Activated CD8-positive, alpha-beta memory T cell treated with anti-CD3 and anti-CD28 coated beads, Interleukin-2, amount 50 U/mL, for 4 hours (primary cell): ENCODE measurements at places on chromosomes 2 and 18.

DNA sequence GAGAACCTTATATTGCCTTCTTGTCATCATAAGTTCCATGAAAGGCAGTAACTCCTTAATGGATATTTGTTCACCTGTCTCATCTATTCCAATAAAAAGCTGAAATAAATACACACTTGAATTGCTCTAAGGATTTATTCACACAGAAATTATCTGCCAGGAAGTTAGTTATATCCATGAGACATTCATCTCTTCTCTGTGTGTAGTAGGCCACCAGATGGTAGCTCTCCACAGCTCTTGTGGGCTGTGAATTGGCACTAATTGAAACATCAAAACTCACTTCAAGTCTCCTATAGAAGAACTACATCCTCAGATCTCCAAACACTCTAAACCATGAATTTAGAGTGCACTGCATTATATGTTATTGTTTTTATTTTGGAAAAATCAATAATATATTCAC lies 189.6 kb downstream of the DSC3 start:
- DNase-seq = no peak

GRCh38 chr2:137383391-137383790 lies 580.9 kb upstream of the HNMT start:
- no peak for DNase-seq

DNA sequence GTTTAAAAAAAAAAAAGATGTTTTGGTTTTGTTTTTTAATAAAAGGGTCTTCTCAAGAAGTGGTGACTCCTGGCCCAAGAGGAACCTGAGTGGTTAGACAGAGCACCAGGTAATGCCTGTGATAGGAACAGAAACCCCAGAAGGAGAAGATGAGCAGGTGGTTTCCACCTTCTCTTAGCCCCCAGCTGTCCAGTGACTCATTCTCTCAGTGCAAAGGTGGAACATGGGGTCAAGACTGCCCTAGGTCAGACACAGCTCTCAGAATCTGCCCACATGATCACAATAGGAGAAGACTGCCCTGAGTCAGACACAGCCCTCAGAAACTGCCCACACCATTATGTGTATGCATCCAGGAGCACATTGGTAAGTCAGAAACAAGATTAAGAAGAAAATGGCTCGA lies 61.8 kb downstream of the TBC1D8 start:
- no peak for DNase-seq

GRCh38 chr2:142130111-142131009 lies 456 bp downstream of the LRP1B start:
- DNase-seq = no peak

DNA sequence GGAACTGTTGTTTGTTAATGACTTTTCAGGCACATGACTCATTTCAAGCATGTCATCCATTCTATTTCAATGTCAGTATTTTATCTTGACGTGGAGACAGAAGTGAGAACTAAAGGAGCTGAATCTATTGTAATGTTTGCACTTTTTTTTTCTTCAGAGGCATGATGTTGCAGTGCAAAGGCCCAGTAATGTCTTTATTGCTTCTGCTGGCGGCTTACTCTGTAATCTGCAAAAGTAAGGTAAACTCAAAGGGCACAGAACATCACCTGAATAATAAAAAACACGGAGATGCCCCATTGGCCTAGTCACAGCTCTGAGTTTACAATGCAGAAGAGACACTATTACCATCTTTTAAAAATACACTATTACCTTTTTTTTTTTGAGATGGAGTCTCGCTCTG lies 2.4 kb upstream of the CNNM3 start:
- DNase-seq = no peak

GRCh38 chr18:46630160-46630559 lies 26.9 kb downstream of the LOXHD1 start:
- DNase-seq = no peak

DNA sequence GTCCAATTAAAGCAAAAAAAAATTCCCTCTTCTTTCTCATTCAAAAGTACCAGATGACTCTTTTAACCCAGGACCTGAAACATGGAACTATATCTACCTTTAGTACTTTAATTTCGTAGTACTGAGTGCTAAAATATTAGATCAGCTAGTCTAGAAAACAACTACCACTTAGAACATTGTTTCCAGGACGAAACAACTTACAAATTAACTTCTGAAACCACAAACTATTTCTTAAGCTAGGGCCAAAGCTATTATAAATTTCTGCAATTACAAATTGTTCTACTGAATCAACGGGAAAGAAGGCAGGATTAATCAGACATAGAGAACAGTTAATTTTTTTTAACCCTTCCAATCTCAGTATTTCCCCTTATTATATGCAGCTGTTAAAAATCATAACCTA lies 39.9 kb downstream of the DARS1 start:
- no peak for DNase-seq

- no peak for DNase-seq
These were observed 48.2 kb upstream of the LGALSL start for GRCh38 chr2:64405581-64406406.

- no peak for DNase-seq
These were observed 28.4 kb downstream of the FAM237A start for GRCh38 chr2:206670531-206671319.

DNA sequence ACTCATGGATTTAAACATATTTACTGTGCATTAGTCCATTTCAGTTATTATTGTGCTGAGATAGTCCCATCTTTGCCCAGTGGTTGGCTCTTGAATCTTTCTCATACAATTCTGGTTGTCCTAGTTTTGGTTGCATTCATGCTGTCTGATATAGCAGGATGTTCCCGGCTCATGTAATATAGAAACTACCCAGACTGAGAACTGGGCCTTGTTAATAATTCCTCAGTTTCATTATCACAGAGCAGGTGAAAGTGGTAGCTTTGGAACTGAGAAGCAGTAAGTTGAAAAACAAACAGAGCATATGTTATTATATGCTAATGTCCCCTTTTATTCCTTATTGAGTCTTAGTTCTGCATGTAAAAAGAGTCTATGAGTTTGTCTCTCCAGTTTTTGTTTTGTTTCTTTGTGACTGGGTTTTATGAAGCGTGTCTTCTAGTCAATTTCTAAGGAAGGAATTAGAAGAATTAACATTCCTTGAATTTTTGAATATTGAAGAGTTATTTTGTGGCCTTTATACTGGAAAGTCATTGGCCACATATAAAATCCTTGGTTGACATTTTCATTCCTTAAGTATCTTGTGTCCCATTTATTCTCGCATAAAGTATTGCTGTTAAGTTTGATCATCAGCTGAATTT lies 43.3 kb downstream of the EIF5B start:
- DNase-seq = no peak

DNA sequence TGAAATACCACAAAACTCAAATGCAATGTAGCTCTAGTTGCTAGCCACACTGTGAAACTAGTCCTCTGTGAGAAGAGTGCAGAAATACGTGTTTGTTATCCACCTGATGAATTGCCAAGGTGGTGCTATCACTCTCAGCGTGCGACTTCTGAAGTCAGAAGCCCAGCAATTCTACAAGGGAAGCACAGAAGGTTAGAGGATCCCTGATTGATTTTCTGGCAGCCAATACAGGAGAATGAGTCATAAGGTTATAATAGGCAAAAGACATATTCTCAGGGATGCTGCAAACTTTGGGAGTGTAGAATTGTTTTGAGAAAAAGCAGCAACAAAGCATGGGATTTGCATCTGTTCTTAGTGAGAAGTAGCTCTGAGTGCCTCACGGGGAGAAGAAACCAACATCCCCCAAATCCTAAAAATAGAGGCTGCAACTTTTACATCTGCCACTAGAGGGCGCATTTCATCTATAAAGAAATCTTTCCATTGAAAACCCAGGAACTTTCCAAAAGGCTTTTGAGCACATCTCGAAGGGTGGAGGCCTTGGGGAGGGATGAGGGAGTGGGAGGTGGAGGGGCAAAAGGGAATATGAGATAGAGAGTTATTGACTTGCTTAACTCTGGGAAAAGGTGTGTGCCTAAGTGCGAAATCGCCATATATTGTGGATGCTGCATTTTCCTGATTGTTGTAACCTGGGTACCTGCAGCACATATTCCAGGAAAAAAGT lies 78.0 kb downstream of the TMEM182 start:
- no peak for DNase-seq

DNA sequence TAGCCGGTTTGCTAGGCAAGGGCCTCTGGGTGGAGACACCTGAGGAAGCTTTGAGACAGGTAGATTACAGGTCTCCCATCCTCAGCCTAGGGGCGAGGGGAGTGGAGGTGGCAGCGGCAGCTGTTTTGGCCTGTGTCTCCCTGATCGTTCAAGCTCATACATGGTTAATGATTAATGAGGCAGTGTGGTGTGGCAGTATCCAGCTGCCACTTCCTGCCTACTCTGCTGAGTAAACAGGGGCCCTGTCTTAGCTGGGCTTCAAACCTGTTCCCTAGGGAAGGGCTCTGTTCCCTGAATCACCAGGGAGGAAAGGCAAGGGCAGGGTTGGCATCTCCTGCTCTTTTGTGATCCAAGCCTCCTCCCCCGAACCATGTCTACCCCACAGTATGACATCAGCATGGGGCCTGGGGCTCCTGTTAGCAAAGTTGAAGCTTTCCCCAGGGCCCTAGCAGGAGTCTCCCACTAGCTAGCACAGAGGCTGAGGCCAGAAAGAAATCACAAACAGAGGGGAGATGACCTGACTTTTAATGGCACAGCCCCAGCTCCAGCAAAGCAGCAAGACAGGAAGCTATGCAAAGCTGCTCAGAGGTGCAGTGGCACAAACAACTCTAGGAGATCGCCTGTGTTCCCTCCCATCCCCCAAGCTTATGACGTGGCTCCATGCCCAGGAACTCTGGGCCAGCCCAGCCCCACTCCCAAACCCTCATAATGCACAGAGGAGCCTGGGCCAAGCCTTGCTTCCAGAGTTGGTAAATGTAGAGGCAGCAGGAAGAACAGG lies 3.7 kb upstream of the TUBA4B start:
- peak; percentile 46 for DNase-seq

GRCh38 chr18:26617151-26617554 lies 68.8 kb upstream of the KCTD1 start:
- DNase-seq = no peak

- DNase-seq = no peak
These were observed 19.3 kb downstream of the GPD2 start for GRCh38 chr2:156455361-156455975.

- no peak for DNase-seq
These were observed 61.9 kb upstream of the BZW1 start for GRCh38 chr2:200749631-200750322.

GRCh38 chr18:23689031-23689615 lies at the start of gene LAMA3:
Gene LAMA3 (plus strand): TSS chr18:23689453. CDS start chr18:23689684, 231 bp downstream.
- DNase-seq = peak; percentile 21

DNA sequence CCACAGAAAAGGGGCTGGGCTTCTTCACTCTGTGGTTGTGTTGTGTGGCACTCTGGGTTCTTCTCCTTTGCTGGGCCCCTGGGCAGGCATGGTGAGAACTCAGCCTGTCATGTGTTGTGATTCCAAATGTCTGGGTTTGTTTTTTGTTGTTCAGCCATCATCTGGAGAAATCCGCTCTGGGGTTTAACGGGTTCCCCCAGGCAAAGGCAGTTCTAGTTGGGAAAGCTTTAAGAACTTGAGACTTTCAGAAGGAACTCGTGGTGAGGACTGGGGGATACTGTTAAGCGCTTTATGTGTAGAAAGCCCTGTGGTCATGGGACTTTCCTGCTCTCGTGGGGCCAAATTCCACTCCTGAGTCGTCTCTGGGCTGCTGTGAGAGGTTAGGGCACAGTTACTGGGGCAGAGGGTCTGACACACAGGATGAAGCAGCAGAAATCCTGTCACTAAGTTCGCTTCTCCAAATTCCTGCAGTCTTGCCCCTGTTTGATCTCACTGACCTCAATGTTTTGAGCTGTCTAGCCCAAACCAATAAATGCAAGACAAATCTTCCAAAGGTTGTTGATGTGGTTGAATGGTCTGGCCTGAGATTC lies 87.7 kb downstream of the RAPGEF4 start:
- no peak for DNase-seq

DNA sequence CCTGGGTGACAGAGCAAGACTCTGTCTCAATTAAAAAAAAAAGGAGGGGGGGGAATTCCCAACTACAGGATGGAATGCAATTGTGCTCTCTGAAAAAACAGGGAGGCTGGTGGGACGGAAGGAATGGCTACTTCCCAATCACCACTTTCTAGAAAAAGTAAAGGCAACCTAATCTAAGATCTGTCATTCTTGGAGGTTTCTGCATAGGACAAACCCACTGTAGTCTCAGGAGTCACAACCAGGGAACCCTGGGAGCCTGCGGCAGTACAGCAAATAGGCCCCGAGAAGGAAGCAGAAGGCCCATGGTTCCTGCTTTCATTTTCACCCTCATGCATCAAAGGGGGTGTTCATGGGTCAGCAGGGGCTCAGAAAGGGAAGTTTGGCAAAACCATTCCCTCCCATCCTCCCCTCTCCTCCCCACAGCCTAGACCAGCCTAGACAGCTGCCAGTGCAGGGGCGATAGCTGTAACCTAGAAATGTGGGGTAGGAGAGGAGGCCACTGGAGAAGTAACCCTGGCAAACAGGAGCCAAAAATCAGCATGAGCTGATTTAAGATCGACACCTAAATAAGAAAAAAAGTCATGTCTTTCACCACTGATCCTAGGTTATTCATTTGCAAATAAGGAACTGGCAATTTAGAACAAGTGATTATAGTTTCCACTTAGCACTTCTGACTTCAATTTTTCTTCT lies 48.0 kb downstream of the TRABD2A start:
- DNase-seq = no peak

GRCh38 chr2:213627835-213628460 lies 343.7 kb downstream of the SPAG16 start:
- no peak for DNase-seq

DNA sequence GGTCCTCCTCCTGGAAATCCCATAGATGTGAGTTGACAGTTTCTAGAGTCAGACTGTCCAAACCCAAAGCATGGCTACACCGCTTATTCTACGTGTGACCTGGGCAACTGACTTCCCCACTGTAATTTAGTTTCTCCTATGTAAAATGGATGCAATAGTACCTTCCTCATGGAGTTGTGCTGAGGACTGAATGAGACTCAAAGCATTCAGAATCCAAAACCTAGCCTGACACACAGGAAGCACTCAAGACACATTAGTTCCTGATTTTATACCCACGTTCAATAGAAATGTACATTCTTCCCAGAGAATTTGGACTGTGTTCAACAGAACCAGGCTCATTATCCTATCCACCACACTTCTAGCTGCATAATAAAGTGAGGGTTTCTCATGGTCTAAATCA lies 88.8 kb downstream of the STK39 start:
- no peak for DNase-seq

GRCh38 chr2:237451643-237452469 lies 35.2 kb upstream of the MLPH start:
- no peak for DNase-seq

DNA sequence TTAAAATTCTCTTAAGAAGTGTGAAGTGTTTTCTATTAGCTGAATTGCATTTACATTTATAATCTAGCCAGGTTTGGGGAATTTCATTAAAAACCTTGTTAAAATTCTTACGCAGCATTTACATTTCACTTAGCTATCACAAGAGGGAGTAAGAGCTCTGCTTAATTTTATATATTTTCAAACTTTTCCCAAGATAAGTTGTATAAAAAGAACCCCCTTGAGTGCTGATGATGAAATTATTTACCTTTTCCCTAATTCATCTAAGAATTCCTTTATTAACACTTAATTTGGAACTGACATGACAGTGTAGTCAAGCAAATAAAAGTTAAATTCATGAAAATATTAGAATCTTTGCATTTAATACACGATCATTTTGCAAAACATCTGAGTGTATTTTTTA lies 54.2 kb upstream of the ZSWIM2 start:
- no peak for DNase-seq
